ENCODE measurements at places on chromosomes 2 and 18. TPM values are rescaled to one million over a fixed set of nuclear protein-coding genes. Genes with fewer than 3 reads are reported as not detected.

LAMA1 gene
- 48.1 TPM for total RNA-seq

ACKR3 gene
- 1.2 TPM for total RNA-seq

GPR45 gene
- not detected for total RNA-seq

EVX2 gene
- total RNA-seq, result not detected

CPO gene
- total RNA-seq, result under 0.01 TPM

PIKFYVE gene
- 38.5 TPM for total RNA-seq

HTR2B gene
- 2.6 TPM for total RNA-seq

SLC14A1 gene
- under 0.01 TPM for total RNA-seq

HS1BP3 gene
- 40.1 TPM for total RNA-seq

TMEM17 gene
- 1.2 TPM for total RNA-seq

MAPK4 gene
- not detected for total RNA-seq

SRSF7 gene
- total RNA-seq, result 117 TPM

NPPC gene
- total RNA-seq, result not detected

SEPTIN10 gene
- 76.0 TPM for total RNA-seq

CACNB4 gene
- 0.37 TPM for total RNA-seq

SLC11A1 gene
- under 0.01 TPM for total RNA-seq

DBI gene
- total RNA-seq, result 132 TPM

C2orf80 gene
- total RNA-seq, result not detected

TYMS gene
- 20.9 TPM for total RNA-seq

ASXL3 gene
- 0.59 TPM for total RNA-seq

KCNJ13 gene
- not detected for total RNA-seq

GPR17 gene
- not detected for total RNA-seq

MERTK gene
- total RNA-seq, result 0.39 TPM

SP140 gene
- total RNA-seq, result under 0.01 TPM

TMEM198 gene
- 1.2 TPM for total RNA-seq

IL1RL1 gene
- under 0.01 TPM for total RNA-seq

CD8A gene
- under 0.01 TPM for total RNA-seq

HOXD1 gene
- total RNA-seq, result not detected

HS6ST1 gene
- 36.4 TPM for total RNA-seq

NAT8 gene
- total RNA-seq, result not detected

ARL6IP6 gene
- total RNA-seq, result 23.7 TPM

SNRNP200 gene
- total RNA-seq, result 47.3 TPM

NFATC1 gene
- 2.6 TPM for total RNA-seq

RHBDD1 gene
- total RNA-seq, result 21.7 TPM

IL1RN gene
- 0.37 TPM for total RNA-seq

HRH4 gene
- under 0.01 TPM for total RNA-seq

SKOR2 gene
- total RNA-seq, result not detected

CXCR1 gene
- total RNA-seq, result not detected

MC4R gene
- total RNA-seq, result not detected

PROKR1 gene
- not detected for total RNA-seq

FOXD4L1 gene
- total RNA-seq, result not detected

LONRF2 gene
- under 0.01 TPM for total RNA-seq

ANTXR1 gene
- 29.5 TPM for total RNA-seq

GKN2 gene
- total RNA-seq, result not detected

AKAIN1 gene
- total RNA-seq, result not detected

PAIP2B gene
- total RNA-seq, result 0.37 TPM

CAVIN2 gene
- total RNA-seq, result 20.6 TPM

CD207 gene
- not detected for total RNA-seq

CCBE1 gene
- 32.3 TPM for total RNA-seq

ALPI gene
- total RNA-seq, result not detected

UGT1A5 gene
- not detected for total RNA-seq

CFC1 gene
- not detected for total RNA-seq

ITGB6 gene
- total RNA-seq, result under 0.01 TPM

FZD7 gene
- 7.0 TPM for total RNA-seq

CAMKMT gene
- total RNA-seq, result 10.8 TPM

UCN gene
- total RNA-seq, result 0.59 TPM

SPC25 gene
- total RNA-seq, result 5.1 TPM

CHRNG gene
- total RNA-seq, result not detected

ZNF142 gene
- total RNA-seq, result 12.9 TPM

Measured in subcutaneous preadipocyte (primary cell).